Bronchial epithelial cell (primary cell): ENCODE measurements at places on chromosomes 2 and 18. TPM values are rescaled to one million over a fixed set of nuclear protein-coding genes. Genes with fewer than 3 reads are reported as not detected.

DNA sequence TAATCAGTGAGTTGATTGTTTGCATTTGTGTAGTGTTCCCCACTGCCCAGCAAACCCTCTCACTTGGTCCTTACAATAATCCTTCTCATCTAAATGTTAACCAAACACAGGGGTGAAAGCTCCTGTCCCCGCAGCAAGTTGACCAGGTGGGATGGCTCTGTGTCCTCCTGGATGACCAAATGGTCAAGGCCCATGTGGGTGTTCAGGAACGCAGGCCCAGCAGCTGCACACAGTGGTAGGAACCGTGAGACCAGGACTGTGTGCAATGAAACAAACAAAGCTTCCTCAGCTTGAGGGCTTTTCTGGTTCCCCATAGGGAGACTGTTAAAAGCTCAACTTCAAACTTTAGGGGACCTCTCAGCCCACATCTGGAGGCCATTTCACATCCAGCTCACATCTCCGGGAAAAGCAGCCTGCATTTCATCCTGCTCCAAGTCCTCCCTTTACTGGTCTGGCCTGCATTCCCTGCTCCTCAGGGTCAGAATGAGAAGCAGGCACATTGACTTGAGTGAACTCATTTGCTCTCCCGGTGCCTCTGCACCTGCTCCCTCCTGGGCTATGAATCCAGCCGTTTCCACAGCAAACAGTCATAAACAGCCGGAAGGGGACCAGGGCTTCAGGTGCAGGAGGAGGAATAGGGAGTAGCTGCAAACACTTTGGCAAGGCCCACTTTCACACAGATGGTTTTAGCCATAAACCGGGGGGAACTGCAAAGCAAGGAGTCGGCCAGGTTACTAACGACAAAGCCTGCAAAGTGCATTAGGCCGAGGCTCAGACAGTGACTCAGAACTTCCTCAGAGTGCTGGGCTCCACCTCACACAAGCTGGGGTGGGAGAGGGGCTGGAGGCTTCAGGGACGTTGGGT lies 144.7 kb downstream of the CAPN13 start:
- peak; percentile 54 for DNase-seq

GRCh38 chr2:71691747-71692441 lies 238.5 kb downstream of the DYSF start:
- DNase-seq: no peak

The CNPPD1 gene
- 44.2 and 54.5 TPM in 2 replicates for total RNA-seq

GRCh38 chr2:10501980-10502802 lies 54.1 kb upstream of the ODC1 start:
- no peak for DNase-seq

- no peak for DNase-seq
Observed at GRCh38 chr2:223590964-223591363, 11.2 kb downstream of the SCG2 start.

- DNase-seq: no peak
Observed at GRCh38 chr2:14621906-14622549, 10.5 kb upstream of the LRATD1 start.

GRCh38 chr2:188952901-188953300 lies 21.3 kb upstream of the COL3A1 start:
- DNase-seq: peak; percentile 36

GRCh38 chr2:160433466-160434140 lies 60.0 kb downstream of the RBMS1 start:
- peak; percentile 88 for DNase-seq

The NXPH2 gene
- not detected in 2 replicates for total RNA-seq

- DNase-seq: no peak
Observed at GRCh38 chr18:13534631-13535030, 191.7 kb downstream of the FAM210A start.

- no peak for DNase-seq
Observed at GRCh38 chr18:68928762-68929675, 131.1 kb downstream of the CCDC102B start.

The LPIN2 gene
- 6.0 and 6.3 TPM in 2 replicates for total RNA-seq

The CCDC68 gene
- total RNA-seq: 3.5 and 4.2 TPM in 2 replicates

The COLEC12 gene
- total RNA-seq: under 0.01 and 0.53 TPM in 2 replicates

DNA sequence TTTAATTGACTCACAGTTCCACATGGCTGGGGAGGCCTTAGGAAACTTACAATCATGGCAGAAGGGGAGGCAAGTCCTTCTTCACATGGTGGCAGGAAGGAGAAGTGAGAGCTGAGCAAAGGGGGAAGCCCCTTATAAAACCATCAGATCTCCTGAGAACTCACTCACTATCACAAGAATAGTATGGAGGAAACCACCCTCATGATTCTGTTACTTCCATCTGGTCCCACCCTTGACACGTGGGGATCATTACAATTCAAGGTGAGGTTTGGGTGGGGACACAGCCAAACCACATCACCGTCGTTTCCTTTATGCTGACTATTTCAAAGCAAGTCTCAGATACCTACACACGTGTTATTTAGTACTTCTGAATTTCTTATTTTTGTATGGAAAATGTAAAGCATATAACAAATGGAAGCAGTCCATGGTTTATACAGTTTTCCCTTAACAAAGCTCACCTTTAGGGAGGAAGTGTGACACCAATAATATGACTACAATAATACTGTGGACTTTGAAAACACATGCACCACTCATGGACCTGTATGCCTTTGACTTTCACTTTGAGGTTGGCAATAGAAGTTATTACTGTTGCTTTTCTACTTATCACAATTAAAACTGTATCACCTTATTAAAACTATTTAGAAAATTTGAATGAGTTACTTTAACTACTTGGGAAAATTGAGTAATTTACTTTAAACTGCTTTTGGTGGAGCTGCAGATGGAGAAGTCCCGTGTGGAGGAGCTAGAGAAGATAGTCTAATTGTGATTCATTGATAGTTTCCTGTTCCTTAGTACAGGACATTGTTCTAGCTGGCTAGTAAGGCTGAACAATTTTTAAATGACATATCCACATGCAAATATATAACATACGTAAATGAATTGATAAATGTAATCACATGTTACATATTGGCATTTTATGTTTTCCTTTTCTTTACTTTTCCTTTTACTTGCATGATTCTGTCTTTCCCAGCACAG lies 37.3 kb downstream of the MTCL1 start:
- no peak for DNase-seq

DNA sequence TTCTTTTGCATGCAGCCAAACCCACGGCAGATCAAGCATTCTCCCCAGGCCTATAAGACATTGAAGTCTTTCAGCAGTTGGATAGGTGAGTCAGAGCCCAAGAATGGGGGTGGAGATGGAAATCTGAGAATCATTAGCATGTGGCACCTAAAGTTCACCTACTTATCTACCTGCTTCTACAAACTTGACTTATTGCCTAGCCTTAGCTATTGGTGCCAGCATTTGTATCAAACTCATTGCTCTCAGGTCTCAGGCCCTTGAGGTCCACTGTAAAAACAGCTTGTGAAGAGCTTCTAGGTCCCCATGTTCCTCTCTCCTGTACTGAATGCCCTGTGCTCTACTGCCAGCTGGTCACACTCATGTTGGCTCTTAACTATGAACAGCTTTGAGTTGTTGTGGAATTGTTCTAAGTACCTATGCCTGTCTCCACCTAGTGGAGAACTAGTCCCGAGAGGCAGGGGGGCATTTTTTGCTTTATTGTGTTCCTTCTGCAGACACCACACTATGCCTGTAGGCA lies 278.4 kb upstream of the SPRED2 start:
- DNase-seq: peak; percentile 57

- no peak for DNase-seq
Observed at GRCh38 chr2:121096611-121097010, 188.4 kb downstream of the TFCP2L1 start.

GRCh38 chr2:193462411-193462810 lies 1267.7 kb upstream of the TMEFF2 start:
- DNase-seq: no peak

The NDC80 gene
- total RNA-seq: 0.26 and 0.51 TPM in 2 replicates

DNA sequence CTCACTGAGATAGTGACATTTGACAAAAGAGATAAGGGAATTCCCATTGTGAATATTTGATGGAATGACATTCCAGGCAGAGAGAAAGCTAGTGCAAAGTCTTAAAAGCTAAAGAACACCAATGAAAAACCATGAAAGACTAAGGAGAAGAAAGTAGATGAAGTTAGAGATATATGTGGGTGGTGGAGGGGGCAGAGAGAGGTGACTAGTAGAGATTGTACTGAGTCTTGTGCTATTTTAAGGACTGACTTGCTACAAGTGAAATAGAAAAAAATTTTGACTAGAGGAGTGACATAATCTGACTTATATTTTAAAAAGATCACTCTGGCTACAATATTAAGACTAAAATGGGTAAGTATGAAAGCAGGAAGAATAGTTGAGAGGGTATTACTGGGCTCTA lies 35.3 kb upstream of the GULP1 start:
- no peak for DNase-seq

The STEAP3 gene
- total RNA-seq: 8.1 and 11.8 TPM in 2 replicates

- DNase-seq: peak; percentile 46
Observed at GRCh38 chr2:102717308-102718018, 44.4 kb upstream of the TMEM182 start.

- no peak for DNase-seq
Observed at GRCh38 chr2:116776556-116776955, 1037.9 kb upstream of the DDX18 start.

DNA sequence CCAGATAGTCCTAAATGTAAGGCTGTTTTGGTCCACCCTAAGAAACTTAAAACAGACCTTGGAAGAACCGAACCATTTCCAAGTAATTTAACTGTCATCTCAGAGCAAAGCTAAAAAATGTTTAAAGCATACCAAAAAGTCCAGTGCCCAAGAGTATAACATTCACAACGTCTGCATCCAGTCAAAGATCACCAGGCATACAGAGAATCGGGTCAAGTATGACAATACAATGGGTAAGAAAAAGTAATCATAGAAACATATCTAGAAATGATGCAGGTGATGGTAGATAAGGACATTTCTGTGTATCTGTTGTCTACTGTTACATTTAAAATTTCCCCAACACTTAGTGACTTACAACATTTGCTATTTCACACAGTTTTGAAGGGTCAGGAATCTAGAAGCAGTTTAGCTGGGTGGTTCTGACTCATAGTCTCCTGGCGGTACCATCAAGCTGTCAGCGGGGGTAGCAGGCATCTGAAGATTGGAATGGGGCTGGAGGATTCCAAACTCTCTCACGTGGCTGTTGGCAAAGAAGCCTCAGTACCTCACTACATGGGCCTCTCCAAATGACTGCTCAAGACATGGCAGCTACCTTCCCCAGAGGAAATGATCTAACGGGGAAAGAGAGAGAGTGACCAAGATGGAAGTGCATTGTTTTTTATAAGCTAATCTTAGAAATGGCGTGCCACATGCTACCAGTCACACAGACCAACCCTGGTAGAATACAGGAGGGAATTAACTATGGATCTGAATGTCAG lies 36.6 kb upstream of the DYNC2LI1 start:
- DNase-seq: peak; percentile 14

The SAG gene
- not detected in 2 replicates for total RNA-seq

GRCh38 chr2:134950886-134951285 lies 32.3 kb downstream of the CCNT2 start:
- DNase-seq: no peak

DNA sequence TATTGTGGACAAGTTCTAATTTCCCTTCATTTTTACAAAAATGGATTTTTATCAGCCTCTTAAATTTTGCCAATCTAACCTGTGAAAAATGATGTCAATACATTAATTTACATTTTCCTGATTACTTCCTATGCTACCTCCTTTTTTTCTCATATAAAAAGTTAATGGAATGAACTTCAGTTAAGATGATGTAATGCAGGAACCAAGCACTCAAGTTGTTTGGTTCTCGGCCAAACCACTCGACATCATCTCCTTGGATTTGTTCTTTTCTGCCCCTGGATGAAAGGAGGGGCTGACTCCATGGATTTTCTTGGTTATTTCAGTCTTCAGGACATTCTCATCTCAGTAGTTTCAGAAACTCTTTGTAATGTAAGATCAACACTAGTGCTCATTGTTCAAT lies 253.1 kb upstream of the NXPH2 start:
- peak; percentile 55 for DNase-seq

- DNase-seq: peak; percentile 4
Observed at GRCh38 chr18:25233528-25234321, 118.2 kb downstream of the ZNF521 start.

The NOP58 gene
- total RNA-seq: 59.3 and 79.5 TPM in 2 replicates

The ADD2 gene
- total RNA-seq: not detected in 2 replicates

DNA sequence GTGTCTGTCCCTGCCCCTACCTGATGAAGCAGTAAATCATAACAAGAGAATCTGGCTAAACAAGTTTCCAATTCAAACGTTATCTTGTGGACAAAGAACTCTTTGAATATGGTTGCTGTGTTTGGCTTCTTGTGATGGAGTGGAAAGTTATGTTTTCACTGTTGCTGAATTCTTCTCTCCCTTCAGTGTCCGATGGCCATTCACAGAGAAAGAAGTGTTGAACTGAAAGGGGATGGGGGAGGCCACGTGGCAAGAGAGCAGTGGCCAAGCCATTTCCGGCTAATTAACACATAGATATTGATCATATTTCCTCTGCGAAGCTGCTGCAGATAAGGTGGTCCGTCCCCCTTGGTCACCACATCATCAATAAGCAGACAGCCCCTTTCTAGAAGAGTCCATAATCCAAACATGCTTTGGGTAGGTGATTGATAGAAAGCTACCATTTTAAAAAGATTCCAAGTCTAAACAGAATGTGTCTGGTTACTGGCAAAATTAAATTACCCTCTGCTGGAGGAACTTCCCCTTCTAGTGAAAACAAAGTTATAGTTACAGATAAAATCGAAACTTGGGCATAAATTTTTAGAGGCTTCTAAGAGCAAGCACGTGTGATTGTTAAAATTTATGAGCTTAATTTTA lies 36.9 kb upstream of the FZD7 start:
- peak; percentile 76 for DNase-seq

DNA sequence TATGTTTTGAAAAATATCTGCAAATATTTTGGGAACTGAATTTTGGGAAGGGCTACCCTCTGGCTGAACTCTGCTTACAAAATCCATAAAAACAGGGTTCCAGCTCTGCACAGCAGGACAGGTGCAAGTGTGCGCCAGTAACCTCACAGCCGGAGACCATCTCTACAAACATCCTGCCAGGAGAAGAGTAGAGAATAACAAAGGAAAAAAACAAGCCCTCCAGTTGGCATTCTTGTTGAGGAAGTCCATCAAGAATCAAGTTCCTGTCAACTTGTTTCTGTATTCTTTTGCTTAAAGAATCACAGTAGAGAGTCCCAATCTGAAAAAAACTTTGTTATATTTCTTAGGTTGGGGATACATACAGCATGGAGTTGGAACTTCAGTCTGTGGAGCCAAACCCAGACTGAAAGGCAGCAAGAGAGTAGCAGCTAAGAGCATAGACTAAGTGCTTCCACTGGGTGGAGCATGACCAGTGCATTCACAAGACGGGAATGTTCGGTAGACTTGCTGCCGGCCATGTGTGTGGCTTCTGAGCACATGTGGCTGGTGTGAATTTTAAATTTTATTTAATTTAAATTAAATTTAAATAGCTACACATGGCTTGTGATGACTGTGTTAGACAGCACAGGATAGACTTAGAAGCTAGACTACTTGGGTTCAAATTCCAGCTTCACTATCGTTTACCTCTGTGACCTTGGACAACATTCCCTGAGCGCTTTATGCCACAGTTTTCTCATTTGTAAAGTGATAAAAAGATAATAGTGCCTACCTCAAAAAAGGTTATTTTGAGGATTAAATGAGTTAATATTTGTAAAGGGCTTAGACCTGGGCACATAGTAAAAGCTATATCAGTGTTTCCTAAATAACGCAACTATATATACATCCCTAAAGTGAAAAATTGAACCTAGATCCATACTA lies 41.9 kb downstream of the SPTBN1 start:
- no peak for DNase-seq
